ENCODE measurements at places on chromosomes 6 and 20. TPM values are rescaled to one million over a fixed set of nuclear protein-coding genes. Genes with fewer than 3 reads are reported as not detected.

The FAM209B gene
- 0.56 TPM for total RNA-seq

The AIF1 gene
- 13.9 TPM for total RNA-seq

The BTN1A1 gene
- not detected for total RNA-seq

The CDSN gene
- total RNA-seq = 0.34 TPM

The SEL1L2 gene
- total RNA-seq = not detected

The SNRPB2 gene
- 42.0 TPM for total RNA-seq

The MYL9 gene
- total RNA-seq = 161 TPM

The DSP gene
- 146 TPM for total RNA-seq

DNA sequence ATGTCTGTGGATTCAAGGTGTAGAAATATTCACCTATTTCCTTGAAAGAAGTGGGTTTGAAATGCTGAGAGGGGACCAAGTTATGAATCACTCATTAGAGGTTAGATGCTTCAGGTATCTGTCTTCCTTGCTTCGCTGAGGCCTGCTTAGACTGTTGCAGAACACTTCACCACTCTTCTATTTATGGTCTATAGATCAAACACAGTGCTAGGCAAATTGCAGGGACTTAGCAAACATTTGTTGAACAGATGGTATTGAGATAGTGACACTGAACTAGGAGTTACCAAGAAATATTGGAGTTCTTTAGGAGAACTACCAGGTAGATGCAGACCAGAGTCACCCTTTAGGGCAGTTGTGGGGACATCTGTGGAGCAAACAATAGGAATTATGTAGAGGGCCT is 123.8 kb downstream of the RFPL4B start:
- no peak overlapping the region for H3K27ac ChIP-seq
- H3K27me3 ChIP-seq = no peaks in the 10 kb centered on the region
- no peaks in the 10 kb centered on the region for H3K4me1 ChIP-seq
- H3K36me3 ChIP-seq = no peaks in the 10 kb centered on the region

DNA sequence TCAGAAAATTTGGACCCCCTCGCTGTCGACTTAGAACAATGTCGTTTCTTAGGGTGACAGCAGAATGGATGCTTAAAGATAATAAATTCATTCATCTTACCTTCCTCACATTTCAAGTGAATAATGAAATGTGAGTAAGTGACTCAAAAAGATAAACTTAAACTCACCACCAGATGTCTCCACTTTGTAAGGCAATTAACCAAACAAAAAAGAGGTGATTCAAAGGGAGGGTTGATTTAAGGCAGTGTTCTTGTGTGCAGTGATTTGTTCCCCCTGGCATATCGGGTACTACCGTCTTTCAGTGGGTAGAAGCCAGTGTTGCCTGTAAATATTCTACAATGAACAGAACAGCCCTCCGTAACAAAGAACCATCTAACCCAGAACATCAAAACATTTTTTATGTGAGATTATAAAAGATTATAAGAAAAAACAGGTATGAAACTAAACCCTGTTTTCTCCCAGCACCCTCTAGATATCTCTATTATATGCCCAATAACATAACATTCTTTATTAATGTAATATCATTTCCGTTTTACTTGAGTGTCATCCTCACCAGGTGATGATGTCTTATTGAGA is 589.7 kb downstream of the CBLN4 start:
- H3K36me3 ChIP-seq = no peaks in the 10 kb centered on the region
- no peaks in the 10 kb centered on the region for H3K4me1 ChIP-seq
- no peak overlapping the region for H3K27ac ChIP-seq
- no peak for DNase-seq
- no peak overlapping the region for H3K4me3 ChIP-seq
- H3K27me3 ChIP-seq = no peaks in the 10 kb centered on the region

DNA sequence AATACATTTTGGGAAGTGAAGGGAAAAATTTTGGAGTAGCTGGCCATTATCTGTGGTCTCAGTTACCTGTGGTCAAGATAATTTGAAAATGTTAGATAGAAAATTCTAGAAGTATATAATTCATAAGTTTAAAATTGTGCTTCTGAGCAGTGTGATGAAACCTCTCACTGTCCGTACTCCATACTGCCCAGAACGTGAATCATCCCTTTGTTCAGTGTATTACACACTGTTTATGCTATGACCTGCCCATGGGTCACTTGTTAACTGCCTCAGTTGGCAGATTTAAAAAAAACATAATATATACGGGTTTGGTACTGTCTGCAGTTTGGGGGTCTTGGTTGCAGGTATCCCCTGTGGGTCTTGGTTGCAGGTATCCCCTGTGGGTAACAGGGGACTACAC is 4.1 kb upstream of the CALHM5 start:
- H3K36me3 ChIP-seq = no peaks in the 10 kb centered on the region
- no peak overlapping the region for H3K4me3 ChIP-seq
- H3K4me1 ChIP-seq = no peaks in the 10 kb centered on the region
- no peak for DNase-seq
- no peaks in the 10 kb centered on the region for H3K27me3 ChIP-seq

DNA sequence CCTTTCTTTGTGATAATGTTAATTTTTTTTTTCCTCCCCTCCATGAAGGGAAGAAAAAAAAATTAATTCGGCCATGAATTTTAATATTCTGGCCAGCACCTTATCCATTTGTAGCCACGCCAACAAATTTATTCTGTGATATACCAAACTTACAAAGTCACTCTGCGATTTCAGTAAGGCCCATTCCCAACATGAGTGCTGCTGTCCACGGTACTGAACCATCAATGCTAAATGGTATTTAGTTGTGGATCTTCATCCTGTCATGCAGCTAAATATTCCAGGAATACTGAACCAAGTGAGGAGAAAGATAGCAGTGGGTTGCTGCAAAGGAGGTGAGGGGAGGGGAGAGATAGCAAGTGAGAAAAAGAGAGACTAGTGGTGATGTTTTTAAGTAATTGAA is 19.5 kb upstream of the RSPH4A start:
- peak; percentile 5 for DNase-seq
- no peaks in the 10 kb centered on the region for H3K27me3 ChIP-seq
- H3K27ac ChIP-seq = no peak overlapping the region
- H3K4me3 ChIP-seq = no peak overlapping the region

- H3K4me3 ChIP-seq = no peak overlapping the region
- H3K4me1 ChIP-seq = peaks cover 6% of the 10 kb centered on the region
- no peak overlapping the region for H3K27ac ChIP-seq
- no peaks in the 10 kb centered on the region for H3K27me3 ChIP-seq
These were observed 7.7 kb downstream of the LSM14B start for GRCh38 chr20:62129731-62130531.

- no peaks in the 10 kb centered on the region for H3K36me3 ChIP-seq
- no peak overlapping the region for H3K27ac ChIP-seq
- DNase-seq = no peak
- H3K4me3 ChIP-seq = no peak overlapping the region
- no peaks in the 10 kb centered on the region for H3K27me3 ChIP-seq
- no peaks in the 10 kb centered on the region for H3K4me1 ChIP-seq
These were observed 2.0 kb downstream of the LST1 start for GRCh38 chr6:31587791-31588777.

- no peaks in the 10 kb centered on the region for H3K27me3 ChIP-seq
- H3K4me1 ChIP-seq = peaks cover 52% of the 10 kb centered on the region
- peak overlapping the region; percentile 86 for H3K27ac ChIP-seq
These were observed 37.4 kb upstream of the ARMH2 start for GRCh38 chr6:24836109-24836508.

- no peak for DNase-seq
- no peak overlapping the region for H3K4me3 ChIP-seq
- H3K4me1 ChIP-seq = peaks cover 70% of the 10 kb centered on the region
- no peaks in the 10 kb centered on the region for H3K27me3 ChIP-seq
These were observed 6.7 kb downstream of the ZFAND3 start for GRCh38 chr6:37826188-37826587.

GRCh38 chr6:139708337-139709199 is 334.1 kb upstream of the CITED2 start:
- peaks cover 26% of the 10 kb centered on the region for H3K4me1 ChIP-seq
- H3K4me3 ChIP-seq = no peak overlapping the region
- peak; percentile 66 for DNase-seq
- H3K36me3 ChIP-seq = no peaks in the 10 kb centered on the region
- no peaks in the 10 kb centered on the region for H3K27me3 ChIP-seq

- no peak for DNase-seq
- no peaks in the 10 kb centered on the region for H3K36me3 ChIP-seq
- peaks cover 34% of the 10 kb centered on the region for H3K4me1 ChIP-seq
These were observed 154.1 kb downstream of the CD24 start for GRCh38 chr6:106820412-106820852.

DNA sequence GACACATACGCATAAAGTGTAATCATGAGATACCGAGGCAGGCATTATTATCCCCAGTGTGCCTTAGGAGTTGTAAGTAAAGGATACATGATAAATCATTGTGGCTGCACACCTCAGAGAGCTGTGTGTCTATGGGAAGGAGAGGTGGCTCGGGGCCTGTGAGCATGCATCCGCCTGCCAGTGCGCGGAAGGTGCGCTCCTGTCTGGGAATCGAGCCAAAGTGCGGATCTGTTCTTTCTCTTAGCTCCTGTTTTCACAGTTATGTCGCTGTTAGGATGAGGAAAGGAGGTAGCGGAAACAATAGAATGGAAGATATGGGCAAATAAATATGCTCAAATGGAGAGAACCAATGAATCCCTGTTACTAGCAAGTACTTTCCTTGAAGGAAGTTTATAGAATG is 98.0 kb downstream of the ANKRD6 start:
- H3K4me3 ChIP-seq = no peak overlapping the region
- H3K4me1 ChIP-seq = no peaks in the 10 kb centered on the region
- H3K36me3 ChIP-seq = no peaks in the 10 kb centered on the region
- no peaks in the 10 kb centered on the region for H3K27me3 ChIP-seq
- no peak for DNase-seq

- no peaks in the 10 kb centered on the region for H3K36me3 ChIP-seq
- no peaks in the 10 kb centered on the region for H3K4me1 ChIP-seq
- no peaks in the 10 kb centered on the region for H3K27me3 ChIP-seq
- DNase-seq = no peak
These were observed 314.5 kb downstream of the COL12A1 start for GRCh38 chr6:74891349-74891831.

GRCh38 chr20:63533871-63534393 is 3.2 kb downstream of the PTK6 start:
- no peak overlapping the region for H3K27ac ChIP-seq
- no peaks in the 10 kb centered on the region for H3K27me3 ChIP-seq
- no peaks in the 10 kb centered on the region for H3K36me3 ChIP-seq
- no peak for DNase-seq
- no peak overlapping the region for H3K4me3 ChIP-seq

- H3K4me1 ChIP-seq = peaks cover 17% of the 10 kb centered on the region
- no peak for DNase-seq
These were observed 10.0 kb upstream of the HLA-DOA start for GRCh38 chr6:33019372-33019771.

DNA sequence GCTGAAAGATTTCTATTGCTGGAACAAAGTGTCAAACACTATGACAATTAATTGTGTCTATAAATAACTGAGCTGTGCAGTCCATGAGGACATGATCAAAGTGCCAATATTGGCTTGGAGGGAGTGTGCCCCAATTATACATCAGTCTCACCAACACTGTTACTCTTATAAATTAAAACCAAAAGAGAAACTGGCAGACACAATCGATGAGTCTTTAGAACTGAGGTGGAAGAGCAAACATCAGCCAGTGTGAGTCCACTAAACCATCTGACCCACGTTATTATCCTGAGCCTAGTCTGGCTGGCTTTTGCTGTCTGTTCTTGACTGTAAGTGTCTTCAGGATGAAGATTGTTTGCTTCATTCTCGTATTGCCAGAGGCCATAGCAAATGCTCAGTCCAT is 98.9 kb downstream of the OLIG3 start:
- no peaks in the 10 kb centered on the region for H3K27me3 ChIP-seq
- H3K36me3 ChIP-seq = no peaks in the 10 kb centered on the region
- H3K4me3 ChIP-seq = no peak overlapping the region
- H3K27ac ChIP-seq = no peak overlapping the region
- DNase-seq = no peak

GRCh38 chr20:61874421-61875068 is 191.1 kb downstream of the TAF4 start:
- no peak overlapping the region for H3K4me3 ChIP-seq
- no peak for DNase-seq
- H3K4me1 ChIP-seq = no peaks in the 10 kb centered on the region
- H3K36me3 ChIP-seq = no peaks in the 10 kb centered on the region

DNA sequence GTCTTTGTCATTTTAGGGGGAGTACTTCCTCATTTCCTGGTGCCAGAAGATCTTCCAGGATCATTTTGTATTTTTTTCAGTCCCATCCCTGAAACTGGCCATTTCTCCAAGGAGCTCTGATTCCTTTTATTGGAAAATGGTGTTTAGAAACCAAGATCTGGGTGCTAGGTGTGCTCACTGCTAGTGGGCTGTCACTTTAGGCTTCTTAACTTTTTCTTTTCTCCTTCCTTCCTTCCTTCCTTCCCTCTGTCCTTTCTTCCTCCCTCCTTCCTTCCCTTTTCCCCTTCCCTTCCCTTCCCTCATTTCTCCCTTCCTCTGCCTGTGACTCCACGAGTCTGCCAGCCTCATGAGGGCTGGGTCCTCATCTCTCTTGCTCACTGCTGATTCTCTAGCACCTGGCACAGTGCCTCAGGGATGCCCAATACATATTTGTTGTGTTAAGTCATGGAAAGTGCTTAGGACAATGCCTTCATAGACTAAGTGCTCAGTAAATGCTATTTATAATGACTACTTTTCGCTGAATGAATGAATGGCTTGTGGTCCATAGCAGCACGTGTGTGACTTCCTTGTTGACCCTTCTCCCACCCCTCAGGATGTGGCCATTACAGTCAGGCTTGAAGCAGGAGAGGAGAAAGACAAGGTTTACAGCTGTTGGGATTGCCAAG is 36.9 kb downstream of the APCDD1L start:
- H3K36me3 ChIP-seq = no peaks in the 10 kb centered on the region
- no peak overlapping the region for H3K27ac ChIP-seq
- no peak overlapping the region for H3K4me3 ChIP-seq

DNA sequence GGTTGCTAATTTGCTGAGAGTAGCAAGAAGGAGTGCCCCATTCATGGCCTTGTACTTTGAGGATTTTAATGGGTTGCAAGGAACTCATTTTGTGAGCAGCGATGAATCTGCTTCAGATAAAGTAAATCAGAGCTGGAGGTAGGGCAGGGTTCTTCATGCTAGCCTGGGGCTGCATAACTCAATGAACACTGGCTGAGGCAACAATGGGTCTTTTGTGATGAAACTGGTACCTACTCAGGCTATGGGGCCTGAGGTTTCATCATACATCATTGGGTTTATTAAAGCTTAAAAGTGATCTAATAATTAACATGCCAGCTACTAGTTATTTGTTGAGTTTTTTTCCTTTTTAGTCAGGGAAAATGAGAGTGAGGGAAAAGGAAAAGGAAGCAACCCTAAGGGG is 106.9 kb downstream of the FAM50B start:
- H3K27me3 ChIP-seq = no peaks in the 10 kb centered on the region
- DNase-seq = no peak
- no peak overlapping the region for H3K27ac ChIP-seq
- no peaks in the 10 kb centered on the region for H3K4me1 ChIP-seq
- H3K36me3 ChIP-seq = no peaks in the 10 kb centered on the region

Data from thyroid gland (tissue), 4 donors.